ENCODE measurements at places on chromosomes 2 and 18.

DNA sequence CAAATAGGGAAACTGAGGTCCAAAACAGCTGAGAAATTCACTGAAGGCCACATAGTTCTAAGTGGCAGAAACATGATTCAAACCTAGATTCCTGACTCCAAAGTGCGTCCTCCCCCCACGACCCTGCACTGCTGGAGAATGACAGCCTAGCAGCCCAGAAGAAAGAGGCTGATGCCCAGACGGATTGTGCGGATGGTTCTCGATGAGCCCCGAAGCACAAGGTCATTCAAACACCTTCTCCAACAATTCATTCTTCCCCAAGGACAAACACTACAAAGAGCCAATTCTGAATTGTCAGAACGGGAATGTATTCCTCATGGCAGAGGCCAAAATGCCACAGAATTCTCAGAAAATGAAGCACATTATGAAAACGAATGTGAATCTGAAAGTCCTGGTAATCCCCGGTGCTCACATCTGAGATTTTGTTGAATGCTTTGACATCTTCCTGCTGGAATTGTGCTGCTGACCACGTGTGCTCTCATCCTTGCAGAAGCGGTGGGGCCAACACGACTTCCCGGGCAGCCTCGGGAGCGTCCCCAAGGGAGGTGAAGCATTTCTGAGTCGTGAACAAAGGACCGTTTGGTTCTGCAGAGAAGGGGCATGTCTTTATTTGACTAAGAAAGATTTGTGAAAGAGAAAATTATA lies 337.0 kb downstream of the EIPR1 start:
- no peak for DNase-seq

GRCh38 chr2:139790136-139790535 lies 1009.9 kb upstream of the NXPH2 start:
- DNase-seq: peak; percentile 42

DNA sequence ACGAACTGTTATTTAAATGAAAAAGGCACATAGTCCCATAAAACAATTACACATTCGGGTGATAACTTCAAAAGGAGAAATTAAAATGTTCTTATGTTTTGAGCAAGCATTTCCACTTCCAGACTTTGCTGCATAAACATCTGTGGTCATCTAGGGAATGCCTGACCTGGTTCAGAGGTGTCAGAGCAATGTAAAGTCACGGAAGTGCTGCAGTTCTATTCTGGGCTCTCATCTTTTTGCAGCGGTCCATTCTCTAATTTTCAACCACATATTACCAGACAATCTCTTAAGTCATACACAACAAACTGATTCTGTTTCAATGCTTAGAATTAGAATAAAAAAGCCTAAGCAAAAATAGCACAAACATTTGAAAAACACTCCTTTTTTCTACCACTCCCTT lies 22.0 kb upstream of the PTH2R start:
- no peak for DNase-seq

- DNase-seq: no peak
Observed at GRCh38 chr18:58177896-58178470, 134.0 kb downstream of the NEDD4L start.

GRCh38 chr2:162258686-162259085 lies 15.4 kb upstream of the FAP start:
- DNase-seq: no peak

DNA sequence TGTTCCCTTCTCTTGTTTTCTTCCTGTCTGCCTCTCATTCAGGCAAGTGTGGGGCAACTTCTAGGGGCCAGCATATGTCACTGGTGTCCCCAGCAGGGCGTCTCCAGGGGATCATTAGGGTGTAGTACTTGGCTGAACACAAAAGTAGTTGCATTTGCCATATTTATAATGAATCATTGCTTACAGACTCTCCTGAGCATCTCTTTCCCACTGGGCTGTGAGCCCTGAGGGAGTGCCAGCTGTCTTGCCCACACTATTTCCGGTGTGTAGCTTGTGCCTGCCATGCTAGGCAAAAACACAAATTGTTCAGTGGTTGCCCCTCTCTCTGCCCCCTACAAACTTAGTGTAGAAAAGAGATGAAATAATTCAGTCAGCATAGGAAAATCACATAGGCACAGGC lies 40.8 kb upstream of the SCLY start:
- DNase-seq: no peak

DNA sequence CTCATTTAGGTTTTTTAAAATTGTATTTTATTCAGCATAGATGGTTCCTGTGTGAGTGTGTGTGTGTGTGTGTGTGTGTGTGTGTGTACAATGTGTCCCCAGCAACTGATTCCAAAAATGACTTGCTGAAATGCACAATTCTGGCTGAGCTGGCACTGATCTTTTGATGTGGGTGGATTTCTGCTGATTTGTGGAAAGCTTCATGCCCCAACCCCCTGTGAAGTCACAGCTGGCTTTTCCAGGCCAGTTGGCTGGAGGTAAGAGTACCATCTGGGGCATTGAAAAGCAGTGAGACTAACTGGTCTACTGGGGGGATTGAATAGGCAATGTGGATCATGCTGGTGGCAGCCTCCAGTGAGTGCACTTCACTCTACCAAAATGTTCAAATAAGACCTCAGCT lies 187.2 kb downstream of the LRRTM1 start:
- no peak for DNase-seq

- DNase-seq: no peak
Observed at GRCh38 chr2:185980944-185981343, 242.3 kb downstream of the FSIP2 start.

- peak; percentile 90 for DNase-seq
Observed at GRCh38 chr2:172090044-172090961, 5.0 kb downstream of the DLX1 start.

- no peak for DNase-seq
Observed at GRCh38 chr2:103232865-103233264, 471.0 kb downstream of the TMEM182 start.

GRCh38 chr2:47344890-47345589 lies 57.9 kb upstream of the MSH2 start:
- peak; percentile 98 for DNase-seq

- DNase-seq: no peak
Observed at GRCh38 chr2:152347076-152347475, 12.1 kb downstream of the FMNL2 start.

- DNase-seq: no peak
Observed at GRCh38 chr2:161415034-161415986, 787 bp upstream of the TBR1 start.

GRCh38 chr18:48330016-48330991 lies 78.9 kb downstream of the ZBTB7C start:
- DNase-seq: peak; percentile 12

- peak; percentile 73 for DNase-seq
Observed at GRCh38 chr18:47254341-47254939, 3.0 kb upstream of the SKOR2 start.

DNA sequence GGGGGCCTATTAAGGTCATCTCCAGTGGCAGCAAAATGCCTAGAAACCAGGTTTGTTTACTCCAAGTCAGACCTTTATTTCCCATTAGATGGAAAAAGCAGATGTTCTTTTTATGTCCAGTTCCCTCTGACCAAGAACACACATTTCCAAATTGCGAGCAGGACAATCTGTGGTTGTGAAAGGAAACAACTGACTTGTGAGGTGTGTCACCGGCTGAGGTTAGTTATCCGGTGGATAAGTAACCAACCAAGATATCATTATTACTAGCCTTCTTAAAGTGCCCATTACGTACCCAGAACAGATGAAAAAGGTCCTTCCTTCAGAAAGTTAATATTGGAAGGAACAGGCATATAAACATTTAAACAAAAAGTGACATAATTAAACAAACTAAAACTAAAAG lies 112.9 kb downstream of the THADA start:
- no peak for DNase-seq

DNA sequence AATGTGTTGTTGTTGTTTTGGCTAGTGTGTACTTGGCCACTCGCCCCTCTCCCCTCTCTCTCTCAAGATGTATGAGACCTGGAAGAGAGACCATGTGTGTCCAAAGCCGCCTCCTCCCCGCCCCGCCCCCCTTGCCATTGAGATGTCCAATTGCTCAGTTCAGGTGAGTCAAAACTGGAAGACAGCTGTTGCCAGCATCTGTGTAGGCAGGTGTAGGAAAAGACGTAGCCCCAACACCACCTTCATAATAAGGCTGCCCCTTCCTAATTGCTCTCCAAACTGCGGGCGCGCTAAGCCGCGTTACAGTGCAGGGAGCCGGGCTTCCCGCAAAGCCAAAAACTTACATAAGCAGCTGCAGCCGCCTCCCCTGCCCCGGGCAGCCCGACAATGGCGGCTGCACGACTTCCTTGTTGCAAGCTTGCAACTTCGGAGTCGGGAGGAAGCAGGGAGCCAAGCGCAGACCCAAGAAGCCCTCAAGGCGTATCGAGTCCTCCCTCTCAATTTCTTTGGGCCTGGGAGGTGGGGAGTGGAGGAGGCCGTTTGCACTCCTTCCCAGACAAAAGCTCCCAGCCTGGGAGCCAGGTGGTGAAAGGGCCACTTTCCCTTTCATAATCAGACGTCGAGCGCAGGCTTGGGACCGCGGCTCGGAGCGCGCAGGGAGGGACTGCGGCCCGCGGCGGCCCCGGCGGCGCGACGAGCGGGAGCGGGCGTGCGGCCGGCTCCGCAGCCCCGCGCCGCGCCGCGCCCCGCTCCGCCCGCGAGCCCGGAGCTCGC lies 882 bp downstream of the ZBTB14 start:
- peak; percentile 69 for DNase-seq

- DNase-seq: peak; percentile 73
Observed at GRCh38 chr2:165203689-165204559, at the start of gene SCN3A. Gene SCN3A (minus strand): TSS chr2:165204050. CDS start chr2:165176394, 27,656 bp downstream.

GRCh38 chr18:7390731-7391492 lies 160.0 kb downstream of the LRRC30 start:
- no peak for DNase-seq

- DNase-seq: no peak
Observed at GRCh38 chr2:122100756-122101155, 345.3 kb downstream of the TSN start.

- DNase-seq: no peak
Observed at GRCh38 chr2:2251255-2251654, 79.8 kb downstream of the MYT1L start.

GRCh38 chr18:28455971-28456370 lies 279.0 kb upstream of the CDH2 start:
- no peak for DNase-seq

- DNase-seq: no peak
Observed at GRCh38 chr2:10087360-10087759, 7.1 kb upstream of the CYS1 start.

- DNase-seq: no peak
Observed at GRCh38 chr2:222819722-222820333, 41.0 kb upstream of the ACSL3 start.

- DNase-seq: no peak
Observed at GRCh38 chr2:203383038-203383437, 54.8 kb downstream of the ABI2 start.

DNA sequence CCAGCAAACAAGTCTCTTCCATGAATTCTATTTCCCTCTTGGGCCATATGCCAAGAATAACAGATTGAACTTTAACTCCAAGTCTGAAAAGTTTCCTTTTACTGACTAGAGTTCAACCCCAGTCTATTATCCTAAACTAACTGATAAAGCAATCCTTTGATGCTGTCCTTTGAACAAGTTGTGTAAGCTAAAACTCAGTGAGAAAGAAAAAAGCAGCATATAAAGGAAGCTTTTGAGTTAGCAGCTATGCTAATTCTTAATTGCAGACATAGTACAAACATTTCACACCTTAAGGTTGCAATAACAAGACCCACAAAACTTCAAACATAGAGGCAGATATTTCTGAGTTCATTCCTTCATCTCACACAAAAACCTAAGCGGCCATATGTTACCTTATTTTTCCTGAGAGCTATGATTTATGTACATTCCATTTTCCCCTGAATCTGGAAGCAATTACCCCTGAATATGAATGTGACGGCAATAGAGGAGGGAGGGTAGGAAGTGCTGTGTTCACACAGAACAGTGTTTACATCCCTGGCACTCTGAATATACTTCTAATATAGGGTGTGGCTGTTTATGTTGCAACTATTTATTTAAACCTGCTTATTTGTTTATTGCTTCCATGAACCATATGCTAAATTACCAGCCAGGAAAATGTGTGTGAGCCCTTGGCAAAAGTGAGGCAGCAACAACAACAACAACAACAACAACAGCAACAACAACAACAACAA lies 180.6 kb downstream of the IRS1 start:
- peak; percentile 51 for DNase-seq

GRCh38 chr18:3593381-3593903 lies 143.5 kb downstream of the TGIF1 start:
- DNase-seq: peak; percentile 65

- DNase-seq: no peak
Observed at GRCh38 chr2:15931319-15931890, 8.9 kb upstream of the MYCN start.

DNA sequence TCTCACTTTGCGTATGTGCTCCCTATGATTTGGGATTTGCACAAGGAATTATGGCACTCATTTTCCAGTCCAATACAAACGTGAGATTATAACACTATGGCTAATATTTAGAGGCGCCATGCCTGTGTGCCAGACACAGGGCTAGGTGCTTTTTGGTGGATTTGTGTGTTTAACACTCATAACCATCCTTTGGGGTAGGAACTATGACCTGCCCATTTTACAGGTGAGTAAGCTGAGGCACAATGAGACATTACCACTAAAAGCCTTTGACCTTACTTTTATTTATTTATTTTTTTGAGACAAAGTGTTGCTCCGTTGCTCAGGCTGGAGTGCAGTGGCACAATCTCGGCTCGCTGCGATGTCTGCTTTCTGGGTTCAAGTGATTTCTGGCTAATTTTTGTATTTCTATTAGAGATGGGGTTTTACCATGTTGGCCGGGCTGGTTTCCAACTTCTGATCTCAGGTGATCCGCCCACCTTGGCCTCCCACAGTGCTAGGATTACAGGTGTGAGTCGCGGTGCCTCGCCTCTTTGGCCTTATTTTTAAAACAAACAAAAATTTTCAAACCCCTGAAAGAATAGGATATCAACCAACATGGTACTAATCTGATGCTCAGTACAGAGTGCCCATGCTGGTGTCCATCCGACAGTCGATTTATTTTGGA lies 26.6 kb upstream of the GLI2 start:
- DNase-seq: no peak

- DNase-seq: no peak
Observed at GRCh38 chr2:181185948-181186347, 205.5 kb downstream of the UBE2E3 start.

DNA sequence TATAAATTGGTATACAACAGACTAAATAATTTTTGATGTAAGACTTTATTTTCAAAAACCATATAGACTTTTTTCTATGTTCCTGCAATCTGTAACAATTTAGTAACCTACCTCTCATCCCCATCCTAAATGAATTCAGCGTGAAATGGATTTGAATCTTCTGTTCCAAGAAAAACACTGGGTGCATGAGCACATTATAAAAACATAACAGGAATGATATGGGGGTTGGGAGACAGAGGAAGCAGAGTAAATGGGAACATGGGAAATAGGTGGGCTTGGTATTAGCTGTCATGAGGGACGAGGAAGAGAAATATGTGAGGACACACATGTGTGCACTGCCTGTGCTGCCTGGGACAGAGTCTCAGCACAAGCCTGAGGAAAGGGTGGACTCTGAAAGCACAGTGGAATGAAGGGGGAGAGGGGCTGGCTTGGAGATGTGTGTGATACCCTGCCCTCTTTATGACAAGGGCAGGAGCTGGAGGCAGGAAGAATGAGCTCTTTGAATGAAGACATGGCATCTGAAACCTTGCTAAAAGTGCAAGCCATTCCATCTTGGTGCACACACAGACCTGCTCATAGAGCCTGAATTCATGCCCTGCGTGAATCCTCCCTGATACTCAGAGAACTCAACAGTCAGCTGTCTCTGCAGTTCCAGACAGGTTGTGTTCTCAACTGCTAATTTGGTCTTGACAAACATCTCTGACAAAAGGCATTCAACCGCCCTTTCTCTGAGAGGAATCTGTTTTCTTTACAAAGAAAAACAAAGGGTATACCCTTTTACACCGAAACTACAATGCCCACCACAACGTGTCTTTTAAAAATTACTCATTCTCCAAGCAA lies 66.6 kb downstream of the EPB41L3 start:
- DNase-seq: no peak

- peak; percentile 65 for DNase-seq
Observed at GRCh38 chr2:147913701-147914480, 69.1 kb downstream of the ACVR2A start.
